ENCODE measurements at places on chromosomes 6 and 20.
A peak's percentile ranks its signal among the peaks of the same experiment; 100 is the strongest.

DNA sequence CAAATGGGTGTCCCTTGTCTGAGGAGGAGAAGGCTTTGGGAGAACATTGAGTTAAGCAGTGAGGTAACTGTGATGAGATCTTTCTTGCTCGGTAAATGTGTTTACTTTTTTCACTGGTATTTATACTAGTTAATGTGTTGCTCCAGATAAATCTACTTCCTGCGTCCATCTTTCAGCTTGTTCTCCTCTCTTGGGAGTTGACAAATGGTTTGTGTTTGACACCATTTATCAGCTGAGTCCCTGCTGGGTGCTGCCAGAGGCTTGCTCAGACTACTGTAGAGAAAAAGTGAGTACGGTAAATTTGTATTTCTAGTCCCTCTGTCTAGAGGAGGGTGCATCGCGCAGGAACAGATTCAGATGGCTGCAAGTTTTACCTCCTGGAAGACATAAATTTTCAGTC is 8.3 kb upstream of the PRDM1 start:
- ATAC-seq, result no peak

- ATAC-seq, result peak; percentile 41
These were observed 80.8 kb downstream of the AIG1 start for GRCh38 chr6:143141442-143141841.

DNA sequence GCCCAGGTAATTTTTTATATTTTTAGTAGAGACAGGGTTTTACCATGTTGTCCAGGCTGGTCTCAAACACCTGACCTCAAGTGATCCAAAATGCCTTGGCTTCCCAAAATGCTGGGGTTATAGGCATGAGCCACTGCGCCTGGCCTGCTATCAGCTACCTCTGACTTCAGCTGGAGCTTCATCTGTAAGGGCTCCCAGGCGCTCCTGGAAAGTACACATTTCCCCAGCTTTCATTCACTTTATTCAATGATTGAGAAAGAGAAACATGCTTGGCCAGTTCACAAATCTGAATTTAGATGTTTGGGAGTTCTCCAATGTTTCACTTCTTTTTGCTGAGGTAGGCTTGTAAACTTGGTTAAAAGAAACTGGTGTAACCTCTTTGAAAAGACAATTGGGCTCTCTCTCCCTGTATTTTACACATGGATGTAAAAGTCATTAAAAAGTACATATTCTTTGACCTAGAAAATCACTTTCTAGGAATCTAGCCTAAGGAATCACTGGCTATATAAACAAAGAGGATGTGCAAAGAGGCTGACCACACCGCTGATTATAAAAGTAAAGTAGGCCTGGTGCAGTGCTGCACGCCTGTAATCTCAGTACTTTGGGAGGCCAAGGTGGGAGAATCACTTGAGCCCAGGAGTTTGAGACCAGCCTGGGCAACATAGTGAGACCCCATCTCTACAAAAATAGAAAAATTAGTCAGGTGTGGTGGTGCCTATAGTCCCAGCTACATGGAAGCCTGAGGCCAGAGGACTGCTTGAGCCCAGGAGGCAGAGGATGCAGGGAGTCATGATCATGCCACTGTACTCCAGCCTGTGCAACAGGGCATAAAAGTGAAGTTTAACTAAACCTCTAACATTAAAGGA is 128.9 kb downstream of the BACH2 start:
- no peak for ATAC-seq

GRCh38 chr6:35148167-35148741 is 7.1 kb upstream of the TCP11 start:
- ATAC-seq, result peak; percentile 35

GRCh38 chr20:31484001-31484400 is 8.9 kb downstream of the REM1 start:
- no peak for ATAC-seq

DNA sequence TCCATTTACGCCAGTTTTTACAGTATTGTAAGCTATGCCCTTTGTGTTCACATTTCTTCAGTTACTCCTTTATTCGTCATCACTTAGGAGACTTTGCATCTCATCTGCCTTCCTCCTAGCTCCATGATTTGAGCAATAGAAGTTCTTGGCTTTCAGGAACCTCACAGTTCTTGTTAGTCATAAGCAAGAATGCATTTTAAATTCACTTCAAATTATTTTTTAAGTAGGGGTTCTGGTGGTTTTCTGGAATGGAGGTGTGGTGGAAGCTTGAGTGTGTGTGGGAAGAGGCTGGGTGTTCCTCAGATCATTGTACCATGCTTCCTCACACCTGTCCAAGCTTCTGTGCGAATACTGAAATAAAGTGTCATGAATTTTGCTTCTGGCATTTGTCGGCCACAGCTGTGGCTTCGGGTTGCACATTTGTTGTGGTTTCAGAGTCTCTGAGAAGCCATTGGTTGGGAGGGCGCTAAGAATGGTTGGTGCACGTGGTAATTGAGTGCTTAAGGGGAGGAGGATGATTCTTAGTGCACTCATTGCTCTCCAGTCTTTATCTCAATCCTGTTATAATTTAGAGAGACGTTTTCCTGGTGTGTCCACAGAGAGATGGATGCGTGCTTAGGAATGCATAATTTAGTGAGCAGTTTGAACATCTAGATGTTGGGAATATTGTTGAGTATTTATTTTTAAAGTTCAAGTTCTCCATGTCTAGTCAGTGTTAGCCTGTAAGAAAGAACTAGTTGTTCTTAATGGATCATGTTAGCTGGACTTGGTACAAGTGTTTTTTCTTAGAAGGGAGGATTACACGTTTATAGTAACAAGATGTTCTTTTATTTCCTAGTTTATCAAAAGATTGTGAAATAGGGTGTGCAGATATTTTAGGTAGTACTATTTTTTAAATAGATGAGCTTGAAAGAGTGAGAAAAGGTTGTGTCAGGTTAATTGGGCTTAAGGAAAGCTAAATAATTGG is 31.9 kb downstream of the FOXO3 start:
- no peak for ATAC-seq

DNA sequence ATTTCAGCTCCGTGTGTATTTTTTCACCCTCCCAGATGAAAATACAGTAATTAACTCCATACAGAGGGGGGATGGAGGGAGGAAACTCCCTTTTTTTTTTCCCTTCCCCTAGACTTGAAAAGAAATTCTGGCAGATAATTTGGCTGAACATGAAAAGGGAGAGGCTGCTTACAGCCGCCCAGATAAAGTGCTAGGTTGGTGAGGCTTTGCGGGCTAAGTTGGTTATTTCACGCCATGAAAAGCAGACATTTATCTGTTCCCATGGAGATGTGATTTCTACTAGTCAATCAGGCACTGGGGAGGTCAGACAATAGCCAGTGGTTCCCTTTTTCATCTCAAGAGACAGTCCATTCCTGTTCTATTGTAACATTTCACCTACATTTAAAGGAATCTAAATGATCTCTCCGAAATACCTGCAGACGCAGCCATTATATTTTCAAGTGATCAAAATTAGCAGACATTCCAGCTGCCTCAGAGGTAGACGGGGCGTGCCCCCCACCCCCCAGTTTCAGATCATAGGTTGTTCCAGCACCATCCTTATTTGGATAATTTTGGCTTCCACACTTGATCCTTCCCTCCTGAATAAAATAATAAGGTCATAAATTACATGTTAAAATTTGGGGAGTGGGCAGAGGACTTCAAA is 143.9 kb upstream of the ZNF217 start:
- no peak for ATAC-seq

GRCh38 chr20:58464838-58465237 is 50.4 kb downstream of the APCDD1L start:
- ATAC-seq, result no peak

- no peak for ATAC-seq
These were observed 746.9 kb downstream of the TBC1D32 start for GRCh38 chr6:120587381-120587780.

- no peak for ATAC-seq
These were observed 766.5 kb downstream of the BCKDHB start for GRCh38 chr6:80872951-80873308.

- ATAC-seq, result no peak
These were observed 43.7 kb upstream of the BCAS1 start for GRCh38 chr20:54114109-54114508.

DNA sequence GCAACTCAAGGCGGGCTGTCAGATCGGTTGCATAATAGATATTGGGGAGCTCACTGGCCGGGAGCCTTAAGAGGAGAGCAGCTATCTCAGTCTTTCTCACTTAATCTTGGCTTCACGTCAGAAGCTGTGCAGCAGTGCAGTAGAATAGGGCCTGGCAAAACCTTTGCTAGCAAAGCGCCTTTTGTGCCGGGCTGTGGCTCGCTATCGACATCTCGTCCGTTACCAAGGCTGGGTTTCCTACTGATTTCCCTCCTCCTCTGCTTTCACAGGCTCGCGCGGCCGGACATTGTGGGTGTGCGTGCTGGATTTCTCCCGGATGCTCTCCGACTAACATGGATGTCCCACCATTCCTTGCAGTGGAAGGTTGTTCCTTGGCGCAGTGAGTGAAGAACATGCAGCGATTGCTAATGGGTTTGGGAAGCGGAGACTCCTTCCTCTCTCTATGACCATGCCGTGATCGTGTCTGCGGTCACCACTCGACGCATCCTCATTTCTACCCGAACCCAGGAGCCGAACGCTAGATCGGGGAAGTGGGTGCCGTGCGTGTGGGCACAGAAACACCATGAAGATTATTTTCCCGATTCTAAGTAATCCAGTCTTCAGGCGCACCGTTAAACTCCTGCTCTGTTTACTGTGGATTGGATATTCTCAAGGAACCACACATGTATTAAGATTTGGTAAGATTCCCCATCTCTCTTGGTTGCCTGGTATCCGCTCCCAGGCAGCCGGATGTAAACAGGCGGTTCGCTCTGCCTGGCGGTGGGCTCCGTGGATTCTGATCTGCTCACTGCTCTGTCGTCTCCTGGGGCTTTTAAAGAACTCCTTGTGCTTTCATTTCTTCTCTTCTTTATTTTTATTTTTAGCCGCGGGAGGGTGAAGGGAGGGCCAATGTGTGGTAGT is 5.5 kb downstream of the GRIK2 start:
- ATAC-seq, result peak; percentile 26

DNA sequence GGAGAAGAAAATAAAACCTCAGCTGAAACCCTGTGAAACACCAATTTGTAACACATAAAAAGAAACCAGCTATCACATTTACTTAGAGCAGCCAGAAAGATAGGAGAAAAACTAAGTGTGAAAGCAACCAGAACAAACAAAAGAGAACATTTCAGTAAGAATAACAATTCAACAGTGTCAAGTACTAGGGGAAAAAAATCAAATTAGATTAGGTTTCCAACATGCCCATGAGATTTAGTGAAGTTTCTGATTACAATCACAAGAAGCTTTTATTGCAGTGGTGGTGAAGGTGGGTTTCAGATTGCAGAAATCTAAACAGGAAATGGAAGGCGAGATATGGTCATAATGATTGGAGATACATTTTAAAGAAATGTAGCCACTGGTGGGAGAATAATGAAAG is 22.1 kb upstream of the TRDN start:
- no peak for ATAC-seq

DNA sequence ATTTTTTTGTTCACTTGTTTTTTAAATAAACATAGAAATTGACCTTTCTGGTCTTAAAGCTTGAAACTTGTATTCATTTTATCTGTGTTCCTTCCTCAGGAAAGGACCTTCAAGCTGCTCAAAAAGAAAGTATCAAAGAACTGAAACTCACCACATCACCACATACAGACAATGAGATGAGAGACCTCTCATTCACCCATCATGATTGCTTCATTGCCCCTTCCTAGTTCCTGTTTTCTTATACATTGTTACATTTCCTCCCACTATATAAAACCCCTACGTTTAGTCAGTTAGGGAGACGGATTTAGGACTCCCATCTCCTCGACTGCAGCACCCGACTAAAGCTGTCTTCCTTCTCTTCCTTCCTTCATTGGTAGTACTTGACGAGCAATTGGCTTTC is 180.5 kb upstream of the OPRM1 start:
- ATAC-seq, result no peak

GRCh38 chr20:17854307-17854903 is 114.2 kb downstream of the SNX5 start:
- peak; percentile 94 for ATAC-seq

GRCh38 chr20:63576311-63576710 is 2.3 kb upstream of the HELZ2 start:
- ATAC-seq, result no peak

DNA sequence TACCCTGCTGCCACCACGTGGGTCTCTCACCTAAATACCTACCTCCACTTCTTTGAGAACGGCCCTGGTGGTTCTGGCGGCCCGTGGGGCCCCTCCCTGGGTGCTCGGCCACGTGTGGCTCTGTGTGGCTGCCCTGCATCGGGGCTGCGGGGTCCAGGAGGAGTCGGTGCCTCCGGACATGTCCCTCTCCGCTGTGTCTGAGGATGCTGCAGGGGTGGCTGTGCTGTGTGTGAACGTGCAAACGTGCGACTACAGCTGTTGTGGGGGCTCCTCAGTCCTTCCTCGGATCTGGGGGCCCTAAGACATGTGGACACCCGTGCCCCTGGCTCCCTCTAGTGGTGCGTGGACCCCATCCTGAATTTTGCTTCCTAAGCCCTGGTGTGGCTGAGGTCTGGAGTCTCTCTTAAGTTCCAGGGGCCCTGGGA is 691.8 kb downstream of the QKI start:
- no peak for ATAC-seq

DNA sequence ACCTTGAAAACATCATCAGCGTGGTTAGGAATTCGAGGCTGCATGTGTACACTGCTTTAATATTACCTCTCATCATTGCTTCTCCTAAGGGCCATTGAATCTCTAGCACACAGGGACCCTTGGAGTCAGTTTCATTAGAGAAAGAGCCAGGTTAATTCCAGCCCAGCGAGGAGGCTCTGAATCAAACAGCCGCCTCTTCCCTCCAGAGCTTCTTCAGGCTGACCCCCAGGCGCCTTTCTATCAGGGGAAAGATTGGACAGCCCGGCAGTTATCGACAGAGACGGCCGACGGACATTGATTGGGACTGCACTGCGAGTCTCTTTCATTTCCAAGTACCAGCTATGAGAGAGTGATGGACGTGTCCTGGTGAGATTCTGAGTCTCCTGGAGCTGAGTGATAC is 159.2 kb downstream of the ANKRD60 start:
- no peak for ATAC-seq

Measured in SK-N-SH treated with all-trans-retinoic acid at 6 μM for 48 hours (cell line).